SJSA1 (cell line): ENCODE measurements at places on chromosomes 1 and 21. TPM values are rescaled to one million over a fixed set of nuclear protein-coding genes. Genes with fewer than 3 reads are reported as not detected.

Gene GCSAML
- total RNA-seq, result not detected in 2 replicates

Gene S100A6
- total RNA-seq, result 609 and 771 TPM in 2 replicates

Gene OR14A2
- total RNA-seq, result not detected in 2 replicates

Gene OR2T29
- not detected in 2 replicates for total RNA-seq

Gene RSPH1
- total RNA-seq, result not detected in 2 replicates

- DNase-seq, result no peak
Measured at GRCh38 chr1:40079774-40080400, 17.2 kb downstream of the PPT1 start.

DNA sequence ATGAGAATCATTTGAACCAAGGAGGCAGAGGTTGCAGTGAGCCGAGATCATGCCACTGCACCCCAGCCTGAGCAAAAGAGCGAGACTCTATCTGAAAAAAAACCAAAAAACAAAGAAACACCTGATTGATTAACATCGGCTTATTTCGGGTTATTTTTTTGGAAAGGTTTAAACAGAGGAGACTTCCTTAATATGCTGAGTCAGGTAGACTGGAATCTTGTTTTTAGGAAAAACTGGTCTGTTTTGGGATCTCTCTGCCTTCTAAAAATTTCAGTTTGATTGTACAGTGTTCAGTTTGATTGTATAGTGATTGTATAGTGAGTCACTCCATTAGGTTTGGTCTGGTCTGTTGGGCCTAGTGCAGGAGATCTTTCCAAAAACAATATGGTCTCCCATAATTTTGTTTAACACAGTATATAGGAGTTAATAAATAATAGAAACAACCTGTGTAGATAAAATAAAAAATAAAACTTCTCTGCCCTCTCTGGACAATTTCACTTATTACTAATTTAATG is 196.3 kb upstream of the CHRM3 start:
- DNase-seq, result no peak

- DNase-seq, result no peak
Measured at GRCh38 chr1:6456800-6457466, 9.0 kb downstream of the TNFRSF25 start.
